Stimulated activated CD4-positive, alpha-beta T cell treated with anti-CD3 and anti-CD28 coated beads, Interleukin-1b, Interleukin-23, amount 100 ng/mL, for 48 hours (primary cell): ENCODE measurements at places on chromosomes 1 and 21.
A peak's percentile ranks its signal among the peaks of the same experiment; 100 is the strongest.

GRCh38 chr21:42711667-42712066 is 58.2 kb downstream of the PDE9A start:
- no peak for DNase-seq

DNA sequence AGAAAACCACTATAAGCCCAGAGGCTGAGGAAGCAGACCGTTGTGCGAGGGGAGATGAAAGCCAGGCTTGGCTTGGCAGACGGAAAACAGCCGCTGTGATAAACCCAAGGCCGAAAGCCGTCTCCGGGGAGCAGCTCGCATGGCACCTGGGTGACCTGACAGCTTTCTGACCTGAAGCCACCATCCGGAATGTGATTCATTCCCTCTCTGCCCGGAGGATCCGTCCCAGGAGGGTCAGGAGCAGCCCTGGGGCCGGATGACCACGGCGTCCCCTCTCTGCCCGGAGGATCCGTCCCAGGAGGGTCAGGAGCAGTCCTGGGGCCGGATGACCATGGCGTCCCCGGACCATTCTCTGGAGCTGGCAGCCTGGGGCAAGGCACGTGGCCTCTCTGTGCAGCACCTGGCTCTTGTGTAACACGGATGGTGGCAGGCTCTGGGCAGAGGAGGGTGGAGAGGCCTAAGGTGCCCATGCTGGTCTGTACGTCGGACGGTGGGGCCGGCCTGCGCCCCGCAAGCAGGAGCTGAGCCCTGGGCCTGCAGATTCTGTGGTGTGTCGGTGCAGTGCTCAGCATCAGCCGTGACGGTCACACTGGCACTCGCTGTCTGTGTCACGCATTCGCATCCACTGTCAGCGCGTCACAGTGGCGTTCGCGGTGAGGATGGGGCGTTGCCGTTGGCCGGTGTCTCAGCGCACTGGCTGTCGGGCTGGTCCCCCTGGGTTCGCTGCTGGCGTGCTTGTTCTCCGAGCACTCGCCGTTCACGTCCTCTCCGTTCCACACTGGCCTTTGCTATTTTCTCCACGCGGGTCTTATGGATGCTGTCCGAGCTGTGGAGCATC is 50.3 kb downstream of the SLX9 start:
- DNase-seq, result no peak

DNA sequence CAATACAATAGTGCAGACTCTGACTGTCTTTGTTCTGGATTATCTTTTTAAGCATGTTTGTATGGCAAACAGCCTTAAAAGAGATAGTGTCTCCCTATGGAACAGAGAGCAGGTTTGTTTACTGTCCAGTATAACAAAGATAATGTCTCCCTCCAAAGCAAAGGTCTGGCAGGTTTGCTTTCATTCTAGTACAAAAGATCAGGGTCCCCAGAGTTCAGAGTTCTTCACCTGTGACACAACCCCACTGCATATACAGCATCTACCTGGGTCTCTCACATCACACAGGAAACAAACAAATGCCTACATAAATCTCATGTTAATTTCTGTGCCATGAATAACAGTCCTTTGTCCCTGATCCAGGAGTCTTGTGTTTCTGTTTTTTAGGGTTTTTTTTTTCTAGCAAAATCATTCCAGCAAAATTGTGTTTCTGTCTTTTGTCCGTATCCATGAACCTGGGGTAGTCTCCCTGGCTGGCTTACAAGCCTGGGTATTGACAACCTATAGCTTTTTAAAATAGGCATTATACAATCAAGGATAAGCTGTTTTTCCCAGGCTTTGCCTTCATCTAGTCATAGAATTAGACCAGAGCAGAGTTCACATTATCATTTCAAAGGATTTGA is 89.4 kb upstream of the PTBP2 start:
- DNase-seq, result no peak

DNA sequence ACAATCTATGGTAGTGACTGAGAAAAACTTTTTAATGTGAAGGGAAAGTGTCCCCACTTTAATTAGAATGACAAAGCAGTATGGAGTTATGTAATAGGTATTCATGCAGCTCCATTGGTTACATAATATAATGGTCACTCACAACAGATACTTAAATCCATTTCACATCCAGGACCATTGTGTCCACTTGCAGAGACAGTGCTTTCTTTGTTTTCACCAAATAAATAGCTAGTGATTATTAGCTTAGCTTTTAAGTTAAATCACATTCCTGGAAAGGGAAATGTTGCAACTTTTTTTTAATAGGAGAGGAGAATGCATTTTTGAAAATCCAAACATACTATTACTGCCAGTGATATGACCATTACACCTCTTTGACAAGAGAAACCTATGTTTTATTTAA is 22.9 kb downstream of the RGL1 start:
- no peak for DNase-seq

DNA sequence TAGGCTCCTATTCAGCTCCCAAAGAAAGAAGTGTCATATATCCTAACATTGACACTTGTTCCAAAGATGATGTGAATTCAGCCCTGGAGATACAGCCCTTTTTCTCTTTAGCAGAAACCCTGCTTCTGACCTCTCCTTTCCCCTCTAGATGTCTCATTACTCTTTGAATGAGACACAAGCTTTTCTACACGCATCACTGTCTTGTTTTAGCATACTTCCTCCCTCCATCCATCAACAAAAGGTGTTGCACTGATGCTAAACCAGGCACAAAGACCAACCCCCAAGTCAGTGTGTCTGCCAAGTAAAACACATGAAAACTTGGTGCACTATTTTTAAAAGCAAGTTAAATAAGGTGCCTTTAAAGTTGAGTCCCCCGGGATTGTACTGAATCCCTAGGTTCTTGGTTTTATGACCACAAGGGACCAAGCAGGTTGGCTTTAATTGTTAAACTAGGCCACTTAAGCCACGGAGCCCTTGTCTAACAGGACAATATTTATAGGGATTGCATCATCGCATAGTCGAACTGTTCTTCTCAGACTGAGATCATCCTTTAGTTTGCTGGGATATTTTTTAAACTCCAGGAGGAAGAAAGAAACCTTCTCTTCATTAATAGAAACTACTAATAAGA is 101.0 kb upstream of the GUCA2B start:
- no peak for DNase-seq

DNA sequence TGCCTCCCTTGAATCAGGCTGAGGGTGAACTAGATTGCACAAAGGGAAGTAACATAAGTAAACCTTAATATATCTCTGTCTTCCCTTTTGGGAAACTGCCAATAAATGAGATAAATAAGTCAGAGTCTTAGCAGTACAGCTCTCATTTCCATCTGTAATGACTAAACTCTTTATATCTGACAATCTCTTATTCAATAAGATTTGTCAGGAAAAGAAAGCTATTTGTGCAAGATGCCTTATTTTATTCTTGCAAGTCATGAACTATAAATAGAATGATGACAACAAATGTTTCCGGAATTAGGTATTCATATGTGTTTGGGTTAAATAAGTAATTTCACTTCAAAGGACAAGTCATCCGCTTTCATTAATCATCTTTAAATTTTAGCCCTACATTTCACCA is 229.2 kb downstream of the PTGER3 start:
- no peak for DNase-seq

DNA sequence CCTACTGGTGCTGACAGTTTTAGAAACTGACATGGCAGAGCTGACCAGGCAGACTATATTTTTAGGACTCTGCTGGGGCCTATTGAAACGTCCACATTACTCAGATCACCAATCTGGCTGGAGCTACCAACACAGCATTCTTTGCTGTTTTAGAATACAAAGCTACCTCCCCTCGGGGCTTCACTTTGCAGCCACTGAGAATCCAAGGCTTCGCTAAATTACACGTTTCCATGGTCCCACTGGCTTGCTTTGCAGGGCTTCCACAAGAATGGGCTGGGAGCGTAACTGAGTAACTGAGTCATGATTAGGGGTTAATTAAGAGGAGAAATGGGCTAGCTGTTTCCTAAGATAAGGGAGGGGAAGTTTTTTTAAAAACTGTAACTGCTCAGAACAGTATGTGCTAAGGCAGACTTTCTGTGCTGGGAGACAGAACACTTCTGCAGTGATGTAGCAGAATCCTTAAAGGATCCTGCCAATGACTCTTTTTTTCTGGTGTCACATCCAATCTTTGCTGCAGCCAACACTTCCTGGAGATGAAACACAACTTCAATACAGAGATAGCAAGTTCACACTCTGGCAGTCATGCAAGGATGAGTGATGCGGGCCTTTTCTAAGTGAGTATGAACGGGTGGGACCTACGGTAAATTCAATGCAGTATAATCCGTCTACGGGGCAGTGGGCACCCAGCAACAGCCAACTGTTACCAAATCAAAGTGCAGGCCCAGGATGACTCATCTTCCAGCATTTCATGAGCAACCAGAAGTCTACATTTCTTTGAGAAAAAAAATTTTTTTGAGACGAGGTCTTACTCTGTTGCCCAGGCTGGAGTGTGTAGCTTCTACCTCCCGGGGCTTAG is 21.5 kb downstream of the NDUFS5 start:
- peak; percentile 10 for DNase-seq
